ENCODE measurements at places on chromosomes 6 and 20.

GRCh38 chr6:3732345-3733141 is 19.0 kb downstream of the PXDC1 start:
- DNase-seq, result peak; percentile 23

- no peak for DNase-seq
Measured at GRCh38 chr6:148775161-148775560, 28.3 kb downstream of the UST start.

- no peak for DNase-seq
Measured at GRCh38 chr20:62475027-62475771, 596 bp downstream of the GATA5 start.

GRCh38 chr6:13355999-13356785 is 27.9 kb upstream of the TBC1D7 start:
- no peak for DNase-seq

DNA sequence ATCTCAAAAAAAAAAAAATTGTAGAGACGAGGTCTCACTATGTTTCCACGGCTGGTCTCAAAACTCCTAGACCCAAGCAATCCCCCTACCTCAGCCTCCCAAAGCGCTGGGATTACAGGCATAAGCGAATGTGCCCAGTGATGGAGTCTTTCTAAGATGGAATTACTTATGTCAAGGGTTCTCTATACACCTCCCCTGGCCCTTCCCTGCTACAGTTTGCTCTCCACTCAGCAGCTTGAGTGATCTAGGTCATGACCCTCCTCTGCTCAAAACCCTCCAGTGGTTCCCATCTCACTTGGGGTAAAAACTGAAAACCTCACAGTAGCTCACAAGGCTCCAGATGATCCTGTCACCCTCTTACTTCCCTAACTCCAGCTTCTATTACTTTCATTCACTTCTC is 1.8 kb upstream of the DNPH1 start:
- DNase-seq, result no peak

DNA sequence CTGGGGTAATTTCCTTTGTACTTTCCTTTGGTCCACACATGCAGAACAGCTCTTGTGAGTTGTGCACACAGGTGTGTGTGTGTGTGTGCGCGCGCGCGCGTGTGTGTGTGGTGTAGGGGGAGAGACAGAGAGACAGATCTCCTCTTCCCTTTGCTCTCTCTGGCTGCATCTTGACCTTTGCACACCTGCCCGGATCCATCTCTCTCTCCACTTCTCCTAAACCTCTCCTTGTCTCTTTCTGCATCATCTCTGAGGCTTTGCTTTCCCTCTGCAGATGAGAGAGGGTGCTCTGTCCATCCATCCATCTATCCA is 67.0 kb downstream of the SRC start:
- DNase-seq, result no peak

- no peak for DNase-seq
Measured at GRCh38 chr6:117674503-117674902, 766 bp upstream of the NUS1 start.

- DNase-seq, result no peak
Measured at GRCh38 chr6:77650098-77650663, 2.7 kb upstream of the MEI4 start.
